ENCODE measurements at places on chromosomes 5 and 9.

DNA sequence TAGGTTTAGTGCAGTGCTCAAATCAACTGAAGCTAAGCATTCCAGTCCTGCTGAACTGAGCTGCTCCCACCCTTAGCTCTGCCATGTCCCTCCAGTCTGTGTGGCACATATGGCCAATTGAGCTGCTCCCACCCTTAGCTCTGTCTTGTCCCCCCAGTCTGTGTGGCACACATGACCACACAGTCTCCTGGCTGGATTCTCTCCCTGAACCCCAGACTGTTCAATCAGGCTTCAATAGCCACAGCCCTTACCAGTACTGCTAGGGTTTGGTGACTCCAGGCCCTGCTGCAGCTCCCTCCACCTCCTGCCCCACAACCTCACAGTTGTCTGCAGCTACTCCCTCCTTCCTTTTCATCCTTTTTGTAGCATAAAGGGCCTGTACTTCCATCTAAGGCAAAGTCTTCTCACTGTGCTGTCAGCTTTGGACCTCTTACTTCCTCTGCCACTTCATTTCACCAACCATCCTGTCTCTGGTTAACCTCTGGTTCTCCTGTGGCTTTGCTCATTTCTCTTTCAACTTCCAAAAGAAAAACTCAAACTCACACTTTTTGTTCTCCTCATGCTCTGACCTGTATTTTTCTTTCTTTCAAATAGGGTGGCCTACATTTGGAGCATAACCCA is 50.8 kb downstream of the ADAMTS12 start:
- no peak for DNase-seq

DNA sequence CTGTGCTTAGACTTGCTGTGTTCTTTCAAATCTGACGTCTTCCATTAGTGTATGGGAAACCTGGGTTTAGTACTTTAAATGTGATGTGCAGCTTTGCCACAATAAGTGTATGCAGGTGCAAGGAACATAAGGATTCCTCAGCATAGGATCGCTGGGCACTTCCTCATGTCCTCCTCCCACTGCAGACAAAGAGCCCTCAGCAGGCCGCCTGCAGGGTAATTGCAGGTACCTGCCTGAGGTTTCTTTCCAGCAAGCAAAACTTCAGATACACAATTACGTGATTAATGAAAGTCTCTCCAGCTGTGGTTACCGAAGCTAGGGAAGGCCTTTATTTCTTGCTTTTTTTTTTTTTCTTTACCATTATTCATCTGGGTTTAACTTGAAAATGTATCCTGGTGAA is 233.1 kb downstream of the RFK start:
- no peak for DNase-seq

DNA sequence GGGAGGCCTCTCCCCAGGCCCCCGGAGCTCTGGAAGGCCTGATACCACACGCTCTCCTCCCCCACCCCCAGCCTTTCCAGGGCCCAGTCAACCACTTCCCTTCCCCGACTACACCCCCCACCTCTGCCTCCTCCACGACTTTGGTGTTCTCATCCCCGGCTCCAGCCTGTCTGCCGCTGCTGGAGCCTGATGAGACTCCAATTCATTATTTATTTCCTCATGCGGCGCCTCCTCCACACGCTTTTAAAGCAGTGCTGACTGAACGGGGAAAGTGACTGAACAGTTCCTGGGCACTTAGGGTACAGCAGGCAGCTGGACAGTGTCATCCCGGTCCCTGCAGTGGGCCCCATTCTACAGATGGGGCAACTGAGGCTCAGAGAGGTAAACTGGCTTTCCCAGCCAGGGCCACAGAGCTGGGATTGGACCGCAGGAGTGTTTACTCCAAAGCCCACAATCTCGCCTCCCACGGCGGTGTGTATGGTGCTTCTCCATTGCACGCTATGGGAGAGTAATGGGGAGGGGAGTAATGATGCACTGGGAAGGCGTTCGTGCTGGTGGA is 15.9 kb upstream of the RPL26L1 start:
- no peak for DNase-seq

GRCh38 chr9:27599870-27600238 is 26.6 kb upstream of the C9orf72 start:
- no peak for DNase-seq

DNA sequence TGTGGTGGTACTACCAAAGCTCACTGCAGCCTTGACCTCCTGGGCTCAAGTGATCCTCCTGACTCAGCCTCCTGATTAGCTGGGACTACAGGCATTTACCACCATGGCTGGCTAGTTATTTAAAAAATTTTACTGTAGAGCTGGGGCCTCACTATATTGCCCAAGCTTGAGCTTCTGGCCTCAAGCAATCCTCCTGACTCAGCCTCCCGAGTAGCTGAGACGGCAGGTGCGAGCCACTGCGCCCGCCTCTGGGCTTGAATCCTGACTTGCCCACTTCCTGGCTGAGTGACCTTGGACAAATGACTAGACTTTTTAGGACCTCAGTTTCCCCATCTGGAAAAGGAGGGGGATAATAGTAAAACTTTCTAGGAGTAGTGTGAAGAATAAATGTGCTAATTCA is 32.1 kb downstream of the NCS1 start:
- no peak for DNase-seq

DNA sequence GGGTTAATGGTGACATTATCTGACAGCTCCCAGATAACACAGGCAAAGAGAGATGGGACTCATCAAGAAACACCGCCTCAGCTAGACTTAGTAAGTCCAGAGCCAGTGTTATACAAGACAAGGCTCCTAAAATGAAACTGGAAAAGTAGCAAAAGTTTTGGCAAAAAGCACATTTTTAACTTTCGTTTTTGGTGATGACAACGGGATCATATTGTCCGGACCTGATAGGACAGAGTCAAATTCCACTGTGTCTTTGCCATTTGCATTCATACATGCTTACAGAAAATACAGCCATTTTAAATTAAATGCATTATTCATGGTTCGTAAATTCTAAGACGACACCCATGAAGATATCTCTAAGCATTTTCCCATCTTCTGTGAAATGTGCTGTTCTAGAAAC is 152.1 kb downstream of the CRB2 start:
- no peak for DNase-seq

DNA sequence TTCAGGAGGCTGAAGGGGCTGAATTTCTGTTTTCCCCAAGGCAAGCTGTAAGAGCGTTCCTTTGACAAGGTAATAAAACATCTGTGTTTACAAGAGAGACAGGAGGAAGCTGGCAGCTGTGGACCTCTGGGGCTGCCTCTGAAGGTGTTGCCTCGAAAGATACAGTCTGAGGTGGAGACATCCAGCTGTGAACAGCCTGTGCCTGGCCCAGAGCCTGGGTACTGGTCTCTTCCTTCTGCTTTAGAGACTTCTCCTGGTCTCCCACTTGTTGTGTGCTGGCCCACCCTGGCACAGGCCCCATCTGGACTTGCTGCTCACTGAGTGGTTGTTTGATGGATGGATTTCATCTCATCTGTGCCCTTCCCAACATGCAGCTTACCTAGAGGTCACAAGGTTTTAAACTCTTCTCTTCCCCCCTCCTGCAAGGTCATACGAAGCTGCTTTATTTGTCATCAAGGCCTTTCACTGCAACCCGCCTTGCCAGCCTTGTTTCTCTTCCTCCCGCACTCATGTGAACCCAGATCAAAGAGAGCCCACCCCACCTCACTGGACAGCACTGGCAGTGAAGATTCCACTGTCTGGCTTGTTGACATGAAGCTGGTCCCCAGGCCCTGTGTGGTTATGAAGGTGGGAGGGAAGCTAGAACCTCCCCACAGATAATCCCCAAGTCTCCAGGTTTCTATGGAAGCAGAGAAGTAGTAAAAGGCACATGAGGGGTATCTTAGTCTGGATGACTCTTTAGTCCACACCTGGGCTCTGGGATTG is 35.0 kb upstream of the ALDH1B1 start:
- no peak for DNase-seq

DNA sequence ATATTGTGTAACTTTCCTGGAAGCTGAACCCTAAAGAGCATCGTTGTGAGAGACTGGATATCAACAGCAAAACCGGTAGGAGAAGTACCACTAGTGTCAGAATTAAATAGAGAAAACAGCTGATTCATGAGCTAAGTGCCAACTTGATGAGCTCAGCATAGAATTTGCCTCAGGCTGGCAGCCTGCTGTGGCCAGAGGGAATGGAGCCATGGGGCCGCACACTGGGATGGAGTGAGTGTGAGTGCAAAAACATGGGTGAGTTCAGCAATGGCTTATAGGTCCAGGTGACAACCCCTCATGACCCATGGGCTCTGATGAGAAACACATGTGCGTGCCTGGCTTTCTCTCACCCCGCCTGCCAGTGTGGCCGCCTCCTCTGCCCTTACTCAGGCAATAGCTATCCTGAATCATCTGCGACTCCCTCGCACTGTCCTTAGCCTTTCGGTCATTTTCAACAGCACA is 25.4 kb downstream of the ADAMTS16 start:
- DNase-seq: no peak

DNA sequence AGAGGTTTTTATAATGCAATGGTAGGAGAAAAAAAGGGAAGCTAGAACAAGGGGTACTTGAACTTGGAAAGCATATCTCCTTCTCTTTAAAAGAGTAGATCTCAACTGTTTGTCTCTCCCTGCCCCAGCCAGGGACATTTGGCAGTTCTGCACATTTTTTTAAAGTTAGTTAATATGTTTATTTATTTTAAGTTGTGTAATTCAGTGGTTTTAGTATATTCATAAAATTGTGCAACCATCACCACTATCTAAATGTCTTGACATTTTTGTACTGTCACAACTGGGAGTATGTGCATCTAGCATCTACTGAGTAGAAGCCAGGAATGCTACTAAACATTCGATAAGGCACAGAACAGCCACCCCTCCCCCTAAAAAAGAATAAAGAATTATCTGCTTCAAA is 103.5 kb upstream of the DPYSL3 start:
- DNase-seq: no peak

DNA sequence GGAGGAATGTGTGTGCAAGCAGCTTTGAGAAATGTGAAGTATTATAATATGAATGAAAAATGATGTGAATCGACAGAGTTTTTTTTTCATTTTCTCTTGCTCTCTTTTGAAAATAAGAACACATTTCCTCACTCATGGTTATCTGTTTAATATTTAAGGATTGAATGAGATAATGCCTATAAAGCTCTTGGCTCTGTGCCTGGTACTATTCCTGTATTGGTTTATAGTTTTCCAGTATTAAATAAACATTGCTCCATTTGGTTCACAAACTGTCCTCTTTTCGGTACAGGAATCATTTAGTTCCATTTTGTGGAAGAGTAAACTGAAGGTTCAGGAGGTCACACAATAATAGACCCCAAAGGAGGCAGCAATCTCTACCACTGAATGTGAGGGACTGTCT is 1185.5 kb upstream of the WWC1 start:
- no peak for DNase-seq

DNA sequence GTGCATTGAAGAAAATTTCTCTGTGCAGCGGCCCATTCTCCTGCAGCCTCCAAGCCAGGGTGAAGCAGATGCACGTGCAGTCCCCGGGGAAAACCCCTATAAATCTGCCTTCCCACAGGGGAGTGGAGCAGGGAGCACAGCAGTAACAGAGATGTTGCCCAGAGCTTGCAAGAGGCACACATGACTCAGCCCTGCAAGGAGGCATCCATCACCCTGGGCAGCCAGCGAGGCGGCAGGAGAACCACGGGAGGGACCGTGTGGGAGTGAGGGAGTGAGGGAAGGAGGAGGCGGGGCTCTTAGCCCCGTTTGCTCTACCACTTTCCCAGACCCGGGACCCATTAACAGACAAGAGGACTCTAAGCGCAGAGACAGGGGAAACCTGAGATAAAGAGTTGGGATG is 96.2 kb upstream of the ARAP3 start:
- DNase-seq: no peak

DNA sequence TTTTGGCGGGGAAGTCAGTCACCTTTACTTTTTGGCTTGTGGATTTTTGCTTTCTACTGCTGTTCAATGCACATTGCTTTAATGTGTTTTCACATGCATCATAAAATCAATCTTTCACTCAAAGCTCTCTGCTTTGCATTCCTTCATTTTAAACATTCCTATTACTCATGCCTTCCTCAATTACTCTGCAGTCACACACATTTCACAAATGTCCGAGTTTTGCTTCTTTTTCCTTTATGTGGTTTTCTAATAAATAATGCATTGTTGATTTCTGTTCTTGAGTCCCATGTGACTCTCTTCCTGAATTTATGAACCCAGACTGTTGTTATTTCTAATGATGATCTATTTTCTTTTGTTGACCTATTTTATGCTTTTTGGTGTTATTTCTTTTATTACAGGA is 82.3 kb upstream of the EPB41L4B start:
- DNase-seq: no peak

- DNase-seq: no peak
Measured at GRCh38 chr5:136655468-136655867, 290.1 kb upstream of the TRPC7 start.

- no peak for DNase-seq
Measured at GRCh38 chr5:56763182-56763581, 52.2 kb upstream of the MAP3K1 start.

DNA sequence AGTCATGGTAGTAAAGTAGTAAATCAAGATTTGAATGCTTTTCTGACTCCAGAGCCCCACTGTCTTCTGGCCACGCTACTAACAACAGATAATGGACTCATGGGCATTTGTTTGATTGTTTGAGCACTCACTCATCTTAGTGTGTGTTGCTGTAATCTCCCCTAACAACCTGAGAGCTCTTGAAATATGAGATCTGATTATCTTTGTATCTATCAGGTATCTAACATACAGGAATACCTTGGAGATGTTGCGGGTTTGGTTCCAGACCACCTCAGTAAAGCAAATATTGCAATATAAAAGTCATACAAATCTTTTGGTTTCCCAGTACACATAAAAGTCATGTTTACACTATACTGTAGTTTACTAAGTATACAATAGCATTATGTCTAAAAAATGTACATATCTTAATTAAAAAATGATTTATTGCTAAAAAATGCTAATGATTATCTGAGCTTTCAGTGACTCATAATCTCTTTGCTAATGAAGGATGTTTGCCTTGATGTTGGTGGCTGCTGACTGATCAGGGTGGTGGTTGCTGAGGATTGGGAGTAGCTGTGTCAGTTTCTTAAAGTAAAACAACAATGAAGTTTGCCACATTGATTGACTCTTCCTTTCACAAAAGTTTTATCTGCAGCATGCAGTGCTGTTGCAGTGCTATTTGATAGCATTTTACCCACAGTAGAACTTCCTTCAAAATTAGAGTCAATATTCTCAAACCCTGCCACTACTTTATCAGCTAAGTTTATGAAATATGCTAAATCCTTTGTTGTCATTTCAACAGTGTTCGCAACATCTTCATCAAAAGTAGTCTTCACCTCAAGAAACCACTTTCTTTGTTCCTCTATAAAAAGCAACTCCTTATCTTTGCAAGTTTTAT is 92.2 kb downstream of the ZNF462 start:
- peak; percentile 23 for DNase-seq

DNA sequence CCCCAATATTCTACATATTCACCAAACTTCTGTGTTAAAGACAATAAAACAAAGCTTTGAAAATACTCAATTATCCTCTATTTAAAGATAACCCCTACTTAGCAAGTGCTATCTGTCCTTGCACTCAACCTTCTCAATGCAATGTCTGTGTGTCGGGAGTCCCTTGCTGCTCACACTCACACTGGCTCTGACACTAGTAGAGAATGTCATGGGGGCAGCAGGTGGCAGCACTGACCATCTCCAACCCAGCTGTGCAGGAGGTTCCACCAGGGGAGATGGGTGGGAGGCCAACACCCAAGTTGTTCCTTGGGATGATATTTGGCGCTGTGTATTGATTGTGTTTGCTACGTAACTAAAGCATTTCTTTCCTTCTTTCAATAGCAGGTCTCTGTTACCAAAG is 59.4 kb upstream of the SIMC1 start:
- no peak for DNase-seq

- DNase-seq: no peak
Measured at GRCh38 chr9:135969064-135969683, 8.0 kb upstream of the UBAC1 start.

GRCh38 chr9:70303268-70303667 is 44.5 kb downstream of the SMC5 start:
- DNase-seq: no peak

GRCh38 chr5:35047785-35048404 is at the start of gene AGXT2:
Gene AGXT2, minus strand, starts transcription at chr5:35047949. Its CDS starts 57 bp downstream, at chr5:35047892.
- DNase-seq: no peak

All from NCI-H187 treated with DMSO at 0.1 percent for 48 hours (cell line).